HuH-7.5 (cell line): ENCODE measurements at places on chromosomes 16 and 17.

DNA sequence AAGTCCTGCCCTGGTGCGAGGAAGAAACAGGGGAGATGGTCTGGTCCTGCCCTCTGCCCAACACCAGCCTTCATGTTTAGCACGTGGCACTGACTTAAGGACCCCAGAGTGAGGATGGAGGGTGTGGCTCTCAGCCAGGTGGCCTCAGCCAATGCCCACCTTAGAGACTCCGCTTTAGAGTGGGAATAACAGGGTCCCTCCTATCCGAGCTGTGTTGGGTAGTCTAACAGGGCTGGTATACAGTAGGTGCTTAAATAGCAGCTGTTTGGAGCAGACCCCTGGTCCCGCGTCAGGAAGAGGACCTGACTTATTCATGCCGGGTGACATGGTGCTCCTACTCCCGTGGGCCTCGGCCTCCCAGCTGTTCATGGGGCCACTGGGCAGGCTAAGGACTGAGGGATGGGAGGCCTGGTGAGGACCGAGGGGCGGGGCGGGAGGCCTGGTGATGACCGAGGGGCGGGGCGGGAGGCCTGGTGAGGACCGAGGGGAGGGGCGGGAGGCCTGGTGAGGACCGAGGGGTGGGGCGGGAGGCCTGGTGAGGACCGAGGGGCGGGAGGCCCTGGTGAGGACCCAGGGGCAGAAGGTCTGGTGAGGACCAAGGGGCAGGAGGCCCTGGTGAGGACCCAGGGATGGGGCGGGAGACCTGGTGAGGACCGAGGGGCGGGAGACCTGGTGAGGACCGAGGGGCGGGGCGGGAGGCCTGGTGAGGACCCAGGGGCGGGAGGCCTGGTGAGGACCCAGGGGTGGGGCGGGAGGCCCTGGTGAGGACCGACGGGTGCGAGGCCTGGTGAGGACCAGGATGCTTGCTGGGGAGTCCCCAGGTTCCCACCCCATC, 7.6 kb downstream of the ZFPM1 start:
- no peak for DNase-seq

DNA sequence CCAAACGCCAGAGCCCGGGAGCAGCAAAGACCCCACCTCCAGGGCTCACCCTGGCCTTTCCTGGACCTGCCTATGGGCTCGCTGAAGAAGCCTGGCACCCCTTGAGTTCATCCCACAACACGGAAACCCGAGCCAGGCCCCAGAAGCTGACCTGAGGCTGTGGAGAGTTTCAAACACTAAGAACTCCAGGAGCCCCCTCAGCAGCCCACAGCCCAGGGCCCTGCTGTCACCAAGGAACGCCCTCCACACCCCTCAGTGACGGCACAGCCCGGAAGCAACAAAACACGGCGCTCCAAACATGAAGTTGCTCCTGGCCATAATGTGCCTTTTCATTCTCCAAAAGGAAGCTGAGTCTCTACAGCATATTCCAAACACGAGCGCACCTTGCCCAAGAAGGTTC, 9.2 kb downstream of the SLC38A10 start:
- no peak for DNase-seq

DNA sequence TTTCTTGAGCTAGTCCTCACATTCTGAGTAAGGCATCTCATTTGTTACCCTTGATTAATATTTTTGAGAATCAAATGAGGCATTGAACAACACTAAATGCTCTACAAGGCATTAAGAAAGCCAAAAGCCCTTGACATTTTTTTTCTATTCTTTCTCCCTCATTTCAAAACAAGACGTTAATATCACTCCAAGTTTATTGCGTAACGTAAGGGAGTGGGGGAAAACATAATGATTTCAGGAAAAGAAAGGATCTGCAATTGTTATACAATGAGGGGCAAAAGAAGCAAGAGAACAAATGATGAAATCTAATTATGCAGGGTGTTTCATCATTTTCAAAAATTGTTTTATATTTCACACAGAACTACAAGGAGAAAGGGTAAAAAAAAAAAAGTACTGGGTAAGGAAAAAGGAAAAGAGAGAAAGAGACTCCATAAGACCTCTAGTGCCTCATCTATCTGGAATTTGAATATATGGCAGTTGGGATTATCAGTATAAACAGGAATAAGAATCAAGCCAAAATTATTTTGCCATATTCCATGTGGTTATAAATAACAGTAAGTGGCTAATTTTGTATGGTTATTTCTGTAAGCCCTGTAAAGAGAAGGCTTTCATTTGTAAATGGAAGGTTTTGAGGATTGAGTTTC, 163.0 kb downstream of the ABCA8 start:
- no peak for DNase-seq

DNA sequence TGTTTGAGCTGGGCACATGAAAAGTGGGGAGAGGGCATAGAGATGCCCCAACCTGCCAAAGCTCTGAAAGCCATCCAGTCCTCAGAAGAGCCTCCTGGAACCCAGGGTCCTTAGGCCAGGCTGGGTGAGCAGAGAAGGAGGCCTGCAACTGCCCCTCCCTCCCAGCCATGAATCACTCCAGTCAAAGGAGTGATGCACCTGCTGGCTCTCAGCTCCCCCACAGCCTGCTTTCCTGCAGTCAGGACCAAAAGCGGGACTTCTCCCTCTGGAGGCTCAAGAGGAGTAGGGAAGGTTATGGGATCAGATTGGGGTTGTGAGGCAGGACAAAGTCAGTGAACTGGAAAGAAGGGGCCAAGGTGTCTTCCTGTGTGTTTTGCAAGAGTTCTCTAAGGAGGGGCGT, 145.6 kb downstream of the TMEM132E start:
- DNase-seq = no peak

GRCh38 chr17:68353111-68353521, 61.8 kb downstream of the ARSG start:
- no peak for DNase-seq

DNA sequence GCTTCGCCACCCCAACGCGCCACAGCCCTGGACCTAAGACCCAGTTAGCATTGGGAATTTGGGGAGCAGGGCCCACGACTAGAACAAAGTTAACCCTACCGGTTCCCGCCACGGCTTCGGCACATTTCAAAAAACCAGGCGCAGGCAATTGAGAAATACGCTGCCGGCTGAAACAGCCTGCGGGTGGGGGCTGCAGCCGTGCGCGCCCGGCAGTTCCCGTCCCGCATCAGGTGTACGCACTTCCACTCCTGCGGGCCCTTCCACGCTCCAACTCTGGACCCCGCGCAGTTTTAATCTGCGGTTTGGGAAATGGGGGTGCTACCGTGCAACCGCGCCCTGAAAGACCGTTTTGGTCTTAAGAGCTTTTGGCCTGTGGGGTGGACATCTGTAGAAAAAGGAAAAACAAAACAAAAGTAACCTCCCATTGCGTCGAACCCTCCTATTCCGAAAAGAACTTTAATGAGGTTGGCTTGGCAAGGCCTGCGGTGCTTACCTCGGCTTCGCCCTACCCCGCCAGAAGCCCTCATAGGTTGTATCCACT, 7.1 kb downstream of the IRX5 start:
- peak; percentile 23 for DNase-seq

- no peak for DNase-seq
Measured at GRCh38 chr17:5788266-5788900, 204.1 kb upstream of the NLRP1 start.

DNA sequence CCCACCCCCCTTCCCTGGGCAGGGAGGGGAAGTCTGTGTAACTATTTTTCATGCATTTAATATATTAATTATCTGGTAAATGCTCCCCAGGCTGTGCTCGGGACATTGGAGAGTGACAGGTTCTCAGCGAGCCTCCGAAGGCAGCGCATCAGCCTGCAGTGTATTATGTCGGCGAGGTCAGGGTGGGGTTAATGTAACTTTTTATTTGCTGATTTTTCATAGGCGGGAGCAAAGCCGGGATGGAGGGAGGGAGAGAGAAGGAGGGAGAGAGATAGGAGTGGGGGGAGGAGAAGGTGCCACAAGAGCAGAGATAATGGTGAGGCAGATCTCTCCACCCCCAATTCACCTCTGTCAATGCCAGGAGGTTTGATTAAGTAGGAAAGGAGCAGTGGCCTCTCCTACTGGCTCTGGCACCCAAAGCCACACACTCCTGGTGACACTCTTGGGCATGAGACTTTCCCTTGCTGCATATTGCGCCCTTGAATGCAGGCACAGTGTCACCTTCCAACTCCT, 104.0 kb downstream of the MRM1 start:
- no peak for DNase-seq

- no peak for DNase-seq
Measured at GRCh38 chr17:77184474-77184873, 43.7 kb downstream of the SEC14L1 start.

DNA sequence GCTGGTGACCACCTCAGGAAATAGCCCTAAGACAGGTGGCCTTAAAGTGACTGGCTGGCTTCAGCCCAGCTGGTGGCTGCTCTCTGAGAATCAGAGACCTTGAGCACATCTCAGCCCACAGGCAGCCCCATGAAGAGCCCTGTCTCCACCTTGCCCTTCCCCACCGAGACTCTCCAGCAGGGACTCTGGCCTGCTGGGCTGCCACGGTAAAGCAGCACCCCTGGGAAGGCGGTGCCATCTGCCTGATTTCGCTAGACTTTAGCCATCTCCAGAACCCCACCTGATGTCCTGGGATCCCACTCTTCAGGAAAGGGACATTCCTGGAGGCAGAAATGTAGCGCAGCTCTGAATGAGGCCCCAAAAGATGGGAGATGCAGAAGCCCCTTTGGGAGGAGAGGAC, 45.2 kb upstream of the LGALS9 start:
- DNase-seq = no peak

DNA sequence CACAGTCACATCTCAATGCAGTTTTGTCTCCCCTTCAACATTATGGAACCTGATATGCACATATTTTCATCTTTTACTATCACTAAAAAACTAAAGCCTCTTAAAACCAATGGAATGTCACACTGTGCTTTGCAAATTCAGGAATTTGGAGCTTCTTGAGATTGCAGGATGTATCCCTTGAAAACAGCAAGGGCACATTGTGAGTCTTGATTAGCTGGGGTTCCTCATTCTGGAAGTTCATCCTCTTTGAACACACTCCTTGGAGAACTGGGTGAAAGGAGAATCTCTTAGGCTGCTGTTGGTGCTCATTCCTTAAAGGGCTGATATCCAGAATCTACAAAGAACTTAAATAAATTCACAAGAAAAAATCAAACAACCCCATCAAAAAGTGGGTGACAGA, 21.1 kb upstream of the MYOCD start:
- no peak for DNase-seq

GRCh38 chr16:81894592-81894991, 115.5 kb downstream of the PLCG2 start:
- no peak for DNase-seq
